ENCODE measurements at places on chromosomes 5 and 9.
A peak's percentile ranks its signal among the peaks of the same experiment; 100 is the strongest.

GRCh38 chr9:11962327-11962726 is 730.9 kb upstream of the TYRP1 start:
- no peak for DNase-seq

DNA sequence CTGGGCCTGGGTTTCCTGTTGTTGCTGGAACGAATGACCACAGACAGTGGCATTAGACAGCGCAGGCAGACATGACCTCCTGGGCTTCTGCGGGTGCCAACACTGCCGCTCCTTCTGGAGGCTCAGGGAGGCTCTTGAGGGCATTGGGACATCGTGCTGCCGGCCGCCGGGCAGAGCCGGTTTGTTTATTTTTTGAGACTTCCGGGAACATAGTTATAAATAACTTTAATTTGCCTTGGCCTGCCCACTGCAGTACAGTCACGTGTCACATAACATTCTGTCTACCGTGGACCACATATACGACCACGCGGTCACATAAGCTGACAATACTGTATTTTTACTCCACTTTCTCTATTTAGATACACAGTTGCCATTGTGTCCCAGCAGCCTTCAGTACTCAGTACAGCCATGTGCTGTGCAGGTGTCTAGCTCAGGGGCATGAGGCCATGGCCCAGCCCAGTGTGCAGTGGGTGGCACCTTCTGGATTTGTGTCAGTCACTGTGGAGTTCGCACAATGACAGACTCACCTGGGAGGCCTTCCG is 8.2 kb upstream of the TOR4A start:
- no peak for DNase-seq

GRCh38 chr5:89444088-89444487 is 561.1 kb upstream of the MEF2C start:
- DNase-seq: no peak

DNA sequence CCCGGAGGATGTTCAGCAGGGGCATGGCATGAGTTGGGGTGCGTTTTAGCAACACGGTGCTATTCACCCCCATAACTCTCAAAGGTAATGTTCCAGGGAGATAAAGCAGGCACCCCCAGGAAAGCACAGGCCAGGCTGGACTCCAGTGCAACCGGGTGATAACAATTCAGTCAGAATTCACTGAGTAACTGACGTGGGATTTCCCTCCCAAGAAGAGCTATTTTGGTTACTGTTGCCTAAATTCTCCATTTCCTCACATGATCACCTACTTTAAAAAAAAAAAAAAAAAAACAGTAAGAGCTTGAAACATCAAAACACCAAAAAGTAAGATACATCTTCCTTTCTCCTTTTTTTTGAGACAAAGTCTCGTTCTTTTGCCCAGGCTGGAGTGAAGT is 137.6 kb upstream of the WWC1 start:
- DNase-seq: no peak

DNA sequence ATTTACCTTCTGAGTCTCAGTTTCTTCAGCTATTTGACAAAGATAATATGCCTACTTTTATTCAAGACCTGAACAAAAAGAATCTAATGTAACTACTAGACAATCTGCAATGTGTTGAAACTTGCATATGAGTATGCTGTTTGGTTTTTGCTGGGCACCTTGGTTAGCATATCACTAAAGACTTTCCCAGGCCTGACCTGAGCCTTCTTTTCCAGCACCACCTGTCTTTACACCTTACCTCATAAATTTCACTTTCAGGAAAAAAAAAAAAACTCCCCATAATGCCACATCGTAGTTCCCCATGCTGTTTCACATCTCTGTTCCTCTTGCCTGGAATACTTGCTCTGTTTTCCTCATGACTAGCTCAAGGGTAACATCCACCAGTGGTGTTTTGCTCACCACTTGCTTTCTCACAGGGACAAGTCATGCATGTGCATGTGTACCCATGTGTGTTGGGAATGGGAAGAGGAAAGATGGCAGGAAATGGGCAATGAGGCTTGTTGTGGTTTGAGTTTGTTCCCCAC is 45.6 kb upstream of the TLE4 start:
- no peak for DNase-seq

DNA sequence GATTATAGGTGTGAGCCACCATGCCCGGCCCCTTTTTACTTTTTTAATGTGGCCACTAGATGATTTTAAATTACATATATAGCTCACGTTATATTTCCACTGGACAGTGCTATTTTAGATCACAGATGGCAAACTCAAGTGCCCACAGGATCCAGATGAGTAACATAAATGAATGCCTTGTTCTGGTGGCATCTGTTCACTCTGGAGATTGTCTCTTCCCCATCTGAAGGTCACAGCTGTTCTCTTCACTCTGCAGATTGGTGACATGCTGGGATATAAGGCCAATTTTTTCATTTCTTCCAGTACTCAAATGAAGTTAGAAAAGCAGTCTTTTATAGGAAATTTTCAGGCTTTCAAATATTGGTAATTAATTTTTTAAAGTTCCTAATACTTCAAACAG is 160.1 kb downstream of the DOCK8 start:
- DNase-seq: no peak

DNA sequence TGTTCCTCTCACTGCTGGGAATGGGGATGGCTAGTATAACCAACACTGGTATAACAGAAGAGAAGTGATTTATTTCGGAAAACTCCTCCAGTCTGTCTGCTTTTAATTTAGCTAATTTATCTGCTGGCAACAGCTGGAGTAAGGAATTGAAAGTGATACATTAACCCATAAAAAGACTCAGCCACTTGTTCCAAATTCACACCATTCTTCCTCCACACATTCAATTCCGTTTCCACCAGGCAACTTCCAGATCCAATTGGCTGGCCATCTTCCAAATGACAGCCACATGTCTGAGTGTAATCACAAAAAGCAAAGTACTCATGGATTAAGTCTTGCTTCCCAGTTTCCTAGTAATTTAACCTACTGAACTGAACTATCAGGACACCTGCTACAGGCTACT is 77.1 kb upstream of the RETREG1 start:
- no peak for DNase-seq

GRCh38 chr9:136856541-136857141 is 4.5 kb downstream of the MAMDC4 start:
- DNase-seq: peak; percentile 37

DNA sequence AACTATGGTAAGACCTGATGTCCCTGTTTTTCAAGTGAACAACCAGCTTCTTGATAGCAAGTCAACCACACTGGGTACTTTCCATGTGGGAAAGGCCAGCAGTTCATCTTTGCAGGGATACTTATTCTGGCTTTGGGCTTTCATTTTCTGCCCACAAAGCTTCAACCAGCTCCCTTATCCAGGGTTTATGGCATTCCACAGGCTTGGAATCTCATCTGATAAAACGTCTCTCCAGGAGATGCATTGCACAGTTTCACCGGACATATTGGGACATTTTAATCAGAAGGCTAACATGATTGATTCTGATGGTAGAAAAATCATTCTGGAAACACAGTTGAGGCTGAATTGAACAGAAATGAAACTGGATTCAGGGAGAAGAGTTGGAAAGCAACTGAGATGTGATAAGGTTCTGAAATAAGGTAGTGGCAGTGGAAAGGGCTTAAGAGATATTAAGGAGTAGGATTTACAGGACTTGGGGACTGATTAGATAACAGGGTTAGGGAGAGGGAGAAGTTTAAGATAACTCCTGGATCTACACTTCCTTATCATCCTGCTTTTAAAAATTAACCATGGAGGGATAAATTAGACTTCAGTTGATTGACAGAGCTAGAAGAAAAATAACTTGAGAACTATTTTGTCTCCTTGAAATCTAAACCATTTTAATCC is 195.8 kb upstream of the FBXL7 start:
- DNase-seq: no peak
